ENCODE measurements at places on chromosomes 2 and 18. TPM values are rescaled to one million over a fixed set of nuclear protein-coding genes. Genes with fewer than 3 reads are reported as not detected.

GRCh38 chr2:38149531-38149930 lies 73.6 kb upstream of the CYP1B1 start:
- H3K4me1 ChIP-seq: peaks cover 10% of the 10 kb centered on the region
- no peaks in the 10 kb centered on the region for H3K36me3 ChIP-seq
- no peaks in the 10 kb centered on the region for H3K27me3 ChIP-seq
- H3K27ac ChIP-seq: no peak overlapping the region
- DNase-seq: no peak
- H3K4me3 ChIP-seq: no peak overlapping the region

Gene MYO5B
- total RNA-seq: 2.1 TPM

Gene FAHD2A
- total RNA-seq: 15.3 TPM

Gene UGT1A4
- not detected for total RNA-seq

- H3K27ac ChIP-seq: no peak overlapping the region
- H3K4me3 ChIP-seq: no peak overlapping the region
- no peak for DNase-seq
- H3K27me3 ChIP-seq: no peaks in the 10 kb centered on the region
- H3K36me3 ChIP-seq: no peaks in the 10 kb centered on the region
Measured at GRCh38 chr2:143347901-143348414, 218.7 kb downstream of the ARHGAP15 start.

DNA sequence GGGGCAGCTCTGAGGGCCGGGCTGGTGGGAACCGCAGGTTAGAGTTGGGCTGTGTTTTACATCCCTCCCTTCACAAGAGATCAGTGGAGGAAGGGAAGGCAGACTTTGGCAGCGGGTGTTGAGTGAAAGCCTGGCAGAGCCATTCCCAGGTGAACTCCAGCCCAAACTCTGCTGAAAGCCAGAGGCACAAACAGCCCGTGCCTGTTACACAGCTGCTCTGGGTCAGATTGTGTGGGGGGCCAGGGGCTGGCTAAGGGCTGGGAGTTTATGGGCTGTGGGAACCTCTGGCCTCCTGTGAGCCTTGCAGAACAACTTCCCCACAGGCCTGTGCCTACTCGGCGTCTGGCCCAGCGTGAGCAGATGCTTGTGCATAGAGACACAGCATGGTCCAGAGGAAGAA lies 286.8 kb downstream of the CLIP4 start:
- H3K4me3 ChIP-seq: no peak overlapping the region
- no peaks in the 10 kb centered on the region for H3K27me3 ChIP-seq
- DNase-seq: no peak
- no peak overlapping the region for H3K27ac ChIP-seq
- no peaks in the 10 kb centered on the region for H3K4me1 ChIP-seq
- H3K36me3 ChIP-seq: no peaks in the 10 kb centered on the region

Gene CACNB4
- total RNA-seq: 0.65 TPM

GRCh38 chr18:1796636-1797035 lies 774.7 kb downstream of the METTL4 start:
- no peaks in the 10 kb centered on the region for H3K36me3 ChIP-seq
- H3K4me1 ChIP-seq: no peaks in the 10 kb centered on the region
- H3K27ac ChIP-seq: no peak overlapping the region
- no peak for DNase-seq

Gene HDHD2
- total RNA-seq: 21.0 TPM

Gene FLACC1
- total RNA-seq: 0.71 TPM

Gene ACTG2
- 42.6 TPM for total RNA-seq

DNA sequence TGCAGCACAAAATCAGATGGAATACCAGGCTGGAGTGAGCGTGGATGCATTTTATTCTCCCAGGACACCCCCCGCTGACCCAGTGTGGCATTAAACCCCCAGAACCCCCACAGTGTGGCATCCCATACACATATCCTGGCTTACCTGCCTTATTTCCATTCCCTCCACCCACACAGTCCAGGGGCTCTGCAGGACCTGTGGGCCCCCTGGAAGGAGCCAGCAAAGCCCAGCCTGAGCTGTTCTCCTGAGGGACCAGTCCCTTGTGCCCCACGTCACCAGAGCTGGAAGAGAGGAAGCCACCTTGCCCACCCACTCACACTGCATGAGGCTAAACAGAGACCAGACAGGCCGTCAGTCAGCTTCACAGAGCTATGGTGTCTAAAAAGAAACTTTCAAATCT lies 20.1 kb downstream of the ST8SIA5 start:
- no peak for DNase-seq
- no peak overlapping the region for H3K4me3 ChIP-seq
- no peaks in the 10 kb centered on the region for H3K27me3 ChIP-seq
- H3K36me3 ChIP-seq: no peaks in the 10 kb centered on the region
- H3K27ac ChIP-seq: no peak overlapping the region

DNA sequence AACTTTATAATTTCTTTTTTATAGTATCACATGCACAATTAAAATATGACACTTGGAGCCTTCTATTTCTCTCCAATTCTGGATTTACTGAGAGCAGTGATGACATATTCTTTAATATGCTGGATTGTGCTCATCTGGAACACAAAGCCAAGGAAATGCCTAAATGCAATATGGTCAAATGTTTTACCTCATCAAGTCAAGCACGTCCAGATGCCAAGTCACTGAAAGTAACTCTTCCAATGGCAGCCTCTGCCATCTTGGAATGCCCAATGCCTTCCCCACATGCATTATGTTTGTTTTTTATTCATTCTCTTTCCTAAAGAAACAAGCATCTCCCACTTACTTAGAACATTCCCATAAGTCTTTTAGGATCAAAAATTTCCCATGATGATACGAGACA lies 189.8 kb downstream of the TMX3 start:
- no peak overlapping the region for H3K4me3 ChIP-seq
- no peak overlapping the region for H3K27ac ChIP-seq
- H3K4me1 ChIP-seq: no peaks in the 10 kb centered on the region
- no peaks in the 10 kb centered on the region for H3K36me3 ChIP-seq

DNA sequence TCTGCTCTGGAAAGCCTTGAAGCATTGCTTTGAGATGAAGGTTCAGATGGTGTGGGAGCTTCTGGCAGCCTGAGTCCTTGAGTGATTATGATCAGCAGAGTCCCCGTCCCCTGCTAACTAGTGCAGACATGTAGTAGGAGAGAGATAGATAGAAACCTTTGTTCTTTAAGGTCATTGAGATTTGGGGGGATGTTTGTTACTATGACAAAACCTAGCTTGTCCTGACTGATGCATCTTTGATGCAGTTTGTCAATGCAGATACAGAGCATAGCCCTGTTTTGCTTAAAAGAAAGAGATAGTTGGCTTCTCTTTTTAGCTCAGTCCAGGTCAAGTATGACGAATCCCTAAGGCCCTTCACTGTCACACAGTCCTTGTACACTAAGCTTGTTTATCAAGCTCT lies 274.6 kb upstream of the DPP10 start:
- no peak for DNase-seq
- H3K27me3 ChIP-seq: no peaks in the 10 kb centered on the region
- H3K4me3 ChIP-seq: no peak overlapping the region
- no peak overlapping the region for H3K27ac ChIP-seq
- H3K4me1 ChIP-seq: no peaks in the 10 kb centered on the region

DNA sequence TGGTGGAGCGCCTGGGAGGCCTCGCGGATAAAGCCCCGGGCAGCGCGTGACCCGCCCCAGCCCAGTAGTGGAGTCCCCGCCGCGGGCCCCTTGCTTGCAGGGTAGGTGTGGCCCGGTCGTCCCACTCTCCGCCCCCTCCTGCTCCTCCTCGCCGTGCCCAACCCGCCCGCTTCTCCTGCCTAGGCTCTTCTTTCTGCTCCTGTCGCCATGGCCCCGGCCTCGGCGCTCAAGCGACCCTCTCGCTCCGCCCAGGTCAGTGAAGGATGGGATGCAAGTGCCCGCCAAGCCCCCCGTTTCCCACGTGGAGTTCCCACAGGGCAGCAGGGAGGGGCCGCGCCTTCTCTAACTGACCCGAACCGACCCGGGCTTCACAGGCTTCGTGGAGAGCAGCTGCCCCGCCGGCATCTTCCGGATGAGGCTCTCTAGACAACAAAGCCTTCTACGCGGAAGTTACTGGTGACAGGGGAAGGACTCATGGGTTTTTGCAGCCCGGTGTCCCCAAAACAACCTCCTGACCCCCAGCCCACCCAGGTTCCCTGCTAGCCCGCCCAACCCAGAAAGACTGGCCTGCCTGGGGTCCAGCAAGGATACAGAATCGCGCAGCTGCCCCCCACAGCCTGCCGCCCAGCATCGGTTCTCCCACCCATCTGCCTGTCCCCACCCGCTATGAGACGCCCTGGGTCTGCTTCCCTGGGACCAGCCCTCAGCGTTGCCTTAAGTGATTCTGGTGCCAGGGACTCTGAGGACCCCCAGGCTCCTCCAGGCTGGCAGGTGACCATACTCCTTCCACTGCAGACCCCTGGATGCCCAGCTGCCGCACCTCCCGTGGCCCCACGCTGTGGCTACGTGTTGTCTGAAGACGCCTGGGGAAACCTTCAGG lies 32.8 kb downstream of the TTC32 start:
- H3K4me1 ChIP-seq: no peaks in the 10 kb centered on the region
- H3K27me3 ChIP-seq: no peaks in the 10 kb centered on the region
- DNase-seq: peak; percentile 51

Gene SMAD7
- 13.1 TPM for total RNA-seq

- H3K27me3 ChIP-seq: no peaks in the 10 kb centered on the region
- no peak for DNase-seq
- no peak overlapping the region for H3K4me3 ChIP-seq
- no peak overlapping the region for H3K27ac ChIP-seq
- no peaks in the 10 kb centered on the region for H3K4me1 ChIP-seq
- H3K36me3 ChIP-seq: no peaks in the 10 kb centered on the region
Measured at GRCh38 chr2:241208058-241208457, 19.6 kb downstream of the ANO7 start.

DNA sequence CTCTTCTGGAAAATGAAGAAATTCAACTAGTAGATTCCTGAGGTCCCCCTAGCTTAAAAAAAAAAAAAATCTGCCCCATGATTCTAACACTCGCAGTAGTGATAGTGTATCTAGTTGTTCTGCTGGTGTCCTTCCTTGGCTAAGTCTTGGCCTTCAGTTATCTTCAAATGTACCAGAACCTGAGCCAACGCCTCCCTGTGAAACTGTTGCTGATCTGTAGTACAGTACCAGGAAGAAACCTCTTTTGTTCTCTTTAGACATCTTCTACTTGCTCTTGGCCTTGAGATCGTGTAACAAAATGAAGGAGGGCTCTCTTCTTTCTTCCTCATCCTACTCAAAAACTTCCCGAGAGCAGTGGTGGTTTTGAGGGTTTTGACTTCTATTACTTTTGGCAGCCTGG lies 31.0 kb downstream of the PLEK start:
- no peak for DNase-seq
- H3K36me3 ChIP-seq: no peaks in the 10 kb centered on the region
- H3K4me1 ChIP-seq: no peaks in the 10 kb centered on the region
- H3K27ac ChIP-seq: no peak overlapping the region

All from ovary (tissue), 10 donors.